ENCODE measurements at places on chromosomes 1 and 21. TPM values are rescaled to one million over a fixed set of nuclear protein-coding genes. Genes with fewer than 3 reads are reported as not detected.

DNALI1 gene
- total RNA-seq: 0.65 TPM

CLCA2 gene
- total RNA-seq: under 0.01 TPM

CLCNKA gene
- total RNA-seq: not detected

IL23R gene
- total RNA-seq: not detected

TNFRSF18 gene
- total RNA-seq: not detected

NEGR1 gene
- total RNA-seq: 3.8 TPM

TEX38 gene
- not detected for total RNA-seq

BEST4 gene
- not detected for total RNA-seq

WNT3A gene
- not detected for total RNA-seq

CFHR5 gene
- total RNA-seq: not detected

CCNL2 gene
- 111 TPM for total RNA-seq

IL19 gene
- not detected for total RNA-seq

PIK3R3 gene
- total RNA-seq: 5.8 TPM

LCE1E gene
- not detected for total RNA-seq

DNAI4 gene
- 1.9 TPM for total RNA-seq

MROH9 gene
- total RNA-seq: not detected

RXRG gene
- not detected for total RNA-seq

AXDND1 gene
- under 0.01 TPM for total RNA-seq

PHLDA3 gene
- total RNA-seq: 38.0 TPM

CYP4A22 gene
- total RNA-seq: not detected

KIF26B gene
- total RNA-seq: 0.32 TPM

PINK1 gene
- total RNA-seq: 33.3 TPM

FAM76A gene
- total RNA-seq: 15.2 TPM

LAPTM5 gene
- 9.7 TPM for total RNA-seq

DIO1 gene
- total RNA-seq: not detected

RGS13 gene
- total RNA-seq: not detected

APH1A gene
- total RNA-seq: 109 TPM

TNFRSF8 gene
- total RNA-seq: under 0.01 TPM

KCNJ15 gene
- 0.32 TPM for total RNA-seq

SPAG17 gene
- total RNA-seq: not detected

COL24A1 gene
- total RNA-seq: under 0.01 TPM
